T follicular helper cell (primary cell): ENCODE measurements at places on chromosomes 2 and 18.

GRCh38 chr2:239832490-239833268 is 192.5 kb downstream of the NDUFA10 start:
- no peak for DNase-seq

GRCh38 chr18:60391571-60392226 is 19.1 kb upstream of the MC4R start:
- no peak for DNase-seq

DNA sequence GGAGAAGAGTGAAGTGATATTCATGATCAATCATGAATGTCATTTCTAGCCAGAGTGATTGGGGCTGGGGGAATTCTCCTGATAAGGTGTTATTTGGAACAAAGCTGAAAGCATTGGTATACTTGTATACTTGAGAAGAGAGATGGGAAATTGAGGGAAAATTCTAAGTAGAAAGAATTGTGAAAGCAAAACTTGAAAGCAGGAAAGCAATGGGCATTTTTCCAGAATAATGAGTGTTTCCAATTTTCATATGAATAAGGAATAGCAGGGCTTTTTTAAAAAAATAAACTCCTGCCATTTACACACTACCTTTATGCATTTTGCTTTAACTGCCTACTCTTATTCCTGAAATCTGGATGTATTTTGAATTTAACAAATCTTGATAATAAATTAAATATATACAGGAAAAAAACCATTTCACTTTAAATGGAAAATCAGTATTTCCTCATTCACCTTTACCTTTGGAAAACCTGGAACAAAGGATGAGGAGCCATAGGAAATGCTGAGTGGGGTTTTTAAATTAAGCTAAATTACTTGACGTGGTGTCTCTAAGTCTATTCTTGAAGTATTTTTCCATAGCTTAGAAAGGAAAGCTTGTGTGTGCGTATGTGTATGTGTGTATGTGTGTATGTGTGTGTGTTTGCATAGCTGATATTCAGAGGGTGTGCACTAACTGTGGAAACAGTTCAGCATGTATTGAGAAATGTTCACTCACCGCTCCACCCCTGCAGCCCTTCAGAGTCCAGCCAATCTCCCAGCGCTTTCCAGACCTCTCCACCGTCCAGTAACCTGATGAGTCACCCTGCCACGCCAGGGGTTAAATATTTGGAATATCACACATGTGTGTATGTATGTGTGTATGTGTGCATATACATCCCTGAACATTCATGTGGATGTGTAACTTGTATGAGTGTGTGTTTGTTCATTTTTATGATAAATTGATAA is 427.3 kb downstream of the THSD7B start:
- DNase-seq = no peak

DNA sequence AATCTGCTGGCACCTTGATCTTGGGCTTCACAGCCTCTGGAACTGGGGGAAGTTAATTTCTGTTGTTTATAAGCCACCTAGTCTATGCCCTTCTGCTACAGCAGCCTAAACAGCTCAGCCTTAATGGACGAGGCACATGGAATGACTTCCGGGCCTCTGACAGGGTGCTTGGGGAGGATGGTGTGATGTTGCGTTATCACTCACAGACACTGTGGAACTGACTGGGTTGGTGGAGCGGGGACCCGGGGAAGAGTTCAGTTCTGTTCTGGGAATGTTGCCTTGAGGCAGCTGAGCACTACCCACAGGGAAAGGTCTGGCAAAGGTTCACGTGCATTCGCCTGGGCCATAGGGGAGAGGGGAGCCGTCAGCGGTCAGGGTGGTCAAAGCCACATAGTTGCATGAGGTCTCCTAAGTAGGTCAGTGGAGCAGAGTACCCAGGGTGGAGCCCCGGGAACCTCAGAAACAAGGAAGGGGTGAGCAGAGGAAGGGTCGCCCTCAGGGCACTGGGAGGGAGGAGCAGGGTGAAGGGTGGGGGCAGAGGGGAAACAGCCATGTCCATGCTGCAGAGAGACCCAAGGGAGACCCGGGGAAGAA is 36.2 kb downstream of the LRRFIP1 start:
- DNase-seq = no peak

DNA sequence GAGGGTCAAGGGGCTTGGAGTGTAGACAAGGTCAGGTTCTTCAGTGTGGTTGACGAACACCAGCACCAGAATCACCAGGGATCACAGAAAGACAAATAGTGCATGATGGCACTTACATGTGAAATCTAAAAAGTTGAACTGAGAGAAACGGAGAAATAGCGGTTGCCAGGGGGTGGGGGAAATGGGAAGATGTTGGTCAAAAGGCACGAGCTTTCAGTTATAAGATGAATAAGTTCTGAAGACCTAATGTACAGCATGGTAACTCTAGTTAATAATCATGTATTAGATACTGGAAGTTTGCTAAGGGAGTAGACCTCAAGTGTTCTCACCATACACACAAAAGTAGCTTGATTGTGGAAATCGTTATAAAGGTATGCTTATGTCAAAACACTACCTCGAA is 43.7 kb upstream of the DARS1 start:
- no peak for DNase-seq
